ENCODE measurements at places on chromosomes 7 and 10.

DNA sequence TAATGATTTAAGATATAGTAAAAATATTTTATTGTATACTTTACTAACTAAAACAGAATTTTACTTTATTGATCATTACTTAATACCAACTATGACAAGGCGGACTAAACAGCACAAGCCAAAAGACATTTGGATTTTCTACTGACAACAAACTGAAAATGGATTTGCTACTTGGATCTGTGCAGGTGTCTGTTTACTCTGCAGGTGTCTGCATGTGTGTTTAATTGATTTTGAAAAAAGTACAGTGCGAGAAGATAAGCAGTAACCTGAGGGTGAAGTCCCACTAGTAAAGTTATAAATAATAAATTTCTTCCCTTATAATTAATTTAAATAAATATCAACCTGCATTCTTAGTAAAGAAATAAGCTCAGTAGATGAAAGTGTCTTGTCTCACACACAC is 696.8 kb upstream of the MBL2 start:
- DNase-seq: no peak

- DNase-seq: no peak
Measured at GRCh38 chr10:34524369-34525091, 290.6 kb downstream of the PARD3 start.

DNA sequence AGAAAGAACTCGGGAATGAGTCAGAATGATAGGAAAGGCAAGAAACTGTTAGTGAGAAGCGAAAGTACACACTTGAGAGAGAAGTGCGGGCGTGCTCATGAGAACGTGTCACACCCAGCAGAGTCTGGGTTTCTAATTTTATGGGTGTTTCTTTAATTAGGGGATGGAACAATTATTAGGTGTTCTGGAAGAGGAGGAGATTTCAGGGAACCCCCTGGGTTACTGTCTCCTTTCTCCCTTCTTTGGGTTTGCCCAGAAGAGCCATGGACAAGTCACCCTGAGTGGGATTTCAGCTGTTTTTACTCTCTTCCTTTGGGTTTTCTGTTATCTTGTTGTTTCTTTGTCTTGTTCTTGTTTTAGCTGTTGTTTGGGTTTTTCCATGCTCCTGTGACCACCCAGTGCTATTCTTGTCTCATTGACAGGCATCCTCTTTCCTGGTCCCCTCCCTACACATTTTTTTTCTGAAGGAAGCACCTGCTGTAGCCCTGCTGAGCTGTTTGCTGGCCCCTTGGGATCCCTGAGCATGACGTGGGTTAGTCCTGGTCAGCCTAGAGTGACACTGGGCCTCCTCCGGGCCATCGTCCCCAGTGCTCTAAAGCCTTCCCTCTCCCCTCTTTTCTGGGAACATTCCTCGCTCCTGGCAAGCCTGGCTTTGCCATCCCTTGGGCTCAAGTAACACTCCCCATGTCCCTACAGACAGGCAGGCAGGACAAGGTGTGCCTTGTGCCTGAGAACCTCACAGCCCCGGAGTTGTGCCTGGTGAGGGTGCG is 3.5 kb downstream of the SH2D4B start:
- no peak for DNase-seq

GRCh38 chr10:7296076-7296475 is 114.8 kb downstream of the SFMBT2 start:
- no peak for DNase-seq

- DNase-seq: no peak
Measured at GRCh38 chr7:118802726-118803125, 578.2 kb downstream of the ANKRD7 start.

- DNase-seq: no peak
Measured at GRCh38 chr7:99021941-99022560, 121.9 kb downstream of the SMURF1 start.

DNA sequence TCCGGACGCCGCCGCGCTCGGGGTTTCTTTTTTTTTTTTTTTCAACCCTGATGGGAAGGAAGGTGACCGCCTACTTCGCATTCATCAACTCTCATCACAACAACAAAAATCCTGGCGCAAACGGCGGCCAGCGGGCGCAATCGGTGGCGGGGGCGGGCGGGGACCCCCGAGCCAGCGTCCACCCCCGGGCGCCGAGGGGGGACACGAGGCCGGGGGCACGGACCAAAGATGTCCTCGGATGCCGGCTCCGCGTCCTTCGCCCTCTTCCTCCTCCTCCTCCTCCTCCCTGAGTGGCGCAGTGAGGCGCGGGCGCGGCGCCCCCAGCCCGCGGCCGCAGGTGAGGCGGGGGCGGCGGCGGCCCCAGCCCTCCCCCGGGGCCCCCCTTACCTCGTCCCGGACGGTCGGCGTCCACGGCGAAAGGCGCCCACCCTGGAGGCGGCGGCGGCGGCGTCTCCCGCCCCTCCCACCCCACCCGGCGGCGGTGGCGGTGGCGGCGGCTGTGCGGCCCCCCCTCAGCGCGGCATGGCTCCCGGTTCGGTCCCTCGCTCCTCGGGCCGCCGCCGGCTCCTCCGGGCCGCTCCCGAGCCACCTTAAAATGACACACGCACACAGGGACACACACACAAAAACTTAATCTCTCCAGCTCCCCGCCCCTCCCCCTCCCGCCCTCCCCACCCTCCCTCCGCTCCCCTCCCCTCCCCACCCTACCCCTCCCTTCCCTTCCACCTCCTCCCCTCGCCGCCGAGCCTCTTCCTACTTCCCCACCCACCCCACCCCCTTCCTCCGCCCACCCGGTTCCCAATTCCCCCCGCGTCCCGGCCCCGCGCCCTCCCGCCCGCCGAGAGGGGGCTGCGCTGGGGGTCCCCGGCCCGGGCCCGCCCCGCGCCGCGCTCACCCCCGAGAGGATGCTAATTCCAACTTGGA is at the start of gene CTBP2:
TSS of gene CTBP2 (minus strand) at position 632 of the 924 bp plus-strand sequence.
- DNase-seq: peak; percentile 72

- DNase-seq: no peak
Measured at GRCh38 chr7:24756545-24757352, 515 bp downstream of the GSDME start.

GRCh38 chr7:15625466-15625865 is 61.0 kb downstream of the MEOX2 start:
- DNase-seq: no peak

DNA sequence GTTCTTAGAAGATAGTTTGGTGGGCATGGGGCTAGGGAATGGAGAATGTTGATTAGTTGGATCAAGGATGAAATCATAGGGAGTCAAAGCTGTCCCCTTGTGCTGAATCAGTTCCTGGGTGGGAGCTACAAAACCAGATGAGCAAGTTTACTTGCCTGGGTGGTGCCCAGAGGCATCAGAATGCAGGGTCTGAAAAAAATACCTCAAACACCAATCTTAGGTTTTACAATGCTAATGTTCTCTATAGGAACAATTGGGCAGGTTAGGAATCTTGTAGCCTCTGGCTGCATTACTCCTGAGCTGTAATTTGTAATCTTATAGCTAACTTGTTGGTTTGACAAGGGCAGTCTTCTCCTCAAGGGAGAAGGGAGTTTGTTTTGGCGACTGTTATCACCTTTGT is 34.4 kb downstream of the LHFPL3 start:
- no peak for DNase-seq

GRCh38 chr7:91866599-91867148 is 13.8 kb downstream of the MTERF1 start:
- no peak for DNase-seq

- peak; percentile 51 for DNase-seq
Measured at GRCh38 chr10:12264204-12264940, 68.4 kb downstream of the CDC123 start.

- no peak for DNase-seq
Measured at GRCh38 chr10:15829495-15829894, 30.8 kb downstream of the MINDY3 start.
